ENCODE measurements at places on chromosomes 6 and 20.

GRCh38 chr20:61723529-61724257 is 342.0 kb downstream of the TAF4 start:
- no peak for DNase-seq

DNA sequence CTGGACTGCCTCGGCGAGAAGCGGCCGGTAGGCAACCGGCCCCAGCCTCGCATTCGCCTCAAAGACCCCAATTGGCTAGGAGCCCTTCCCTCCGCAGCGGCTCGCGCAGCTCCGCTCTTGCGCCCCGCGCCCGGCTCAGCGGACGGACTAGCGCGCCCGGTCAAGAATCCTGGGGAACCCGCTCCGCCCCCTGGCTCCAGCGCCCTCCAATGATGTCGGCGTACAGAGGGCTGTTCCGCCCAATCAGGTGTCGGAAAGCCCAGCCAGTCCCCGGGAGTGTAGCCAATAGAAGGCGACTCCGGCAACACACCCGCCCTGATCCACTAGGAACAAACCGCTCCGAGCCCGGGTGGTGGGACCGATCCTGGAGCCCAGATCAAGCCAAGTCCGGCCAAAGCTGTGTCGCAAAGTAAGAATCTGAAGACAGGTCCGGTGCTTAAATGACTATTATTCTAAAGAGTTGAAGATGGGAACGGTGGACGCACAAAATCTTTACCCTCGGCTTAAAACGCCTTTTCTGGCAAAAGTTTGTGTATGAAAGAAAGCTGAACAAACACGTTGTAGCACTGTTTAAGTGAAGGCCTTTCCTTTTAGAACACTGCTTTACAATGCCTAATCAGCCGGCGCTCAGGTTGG is 132.2 kb downstream of the OGFRL1 start:
- DNase-seq = no peak

GRCh38 chr6:132741281-132741680 is 16.4 kb downstream of the VNN2 start:
- DNase-seq = no peak

DNA sequence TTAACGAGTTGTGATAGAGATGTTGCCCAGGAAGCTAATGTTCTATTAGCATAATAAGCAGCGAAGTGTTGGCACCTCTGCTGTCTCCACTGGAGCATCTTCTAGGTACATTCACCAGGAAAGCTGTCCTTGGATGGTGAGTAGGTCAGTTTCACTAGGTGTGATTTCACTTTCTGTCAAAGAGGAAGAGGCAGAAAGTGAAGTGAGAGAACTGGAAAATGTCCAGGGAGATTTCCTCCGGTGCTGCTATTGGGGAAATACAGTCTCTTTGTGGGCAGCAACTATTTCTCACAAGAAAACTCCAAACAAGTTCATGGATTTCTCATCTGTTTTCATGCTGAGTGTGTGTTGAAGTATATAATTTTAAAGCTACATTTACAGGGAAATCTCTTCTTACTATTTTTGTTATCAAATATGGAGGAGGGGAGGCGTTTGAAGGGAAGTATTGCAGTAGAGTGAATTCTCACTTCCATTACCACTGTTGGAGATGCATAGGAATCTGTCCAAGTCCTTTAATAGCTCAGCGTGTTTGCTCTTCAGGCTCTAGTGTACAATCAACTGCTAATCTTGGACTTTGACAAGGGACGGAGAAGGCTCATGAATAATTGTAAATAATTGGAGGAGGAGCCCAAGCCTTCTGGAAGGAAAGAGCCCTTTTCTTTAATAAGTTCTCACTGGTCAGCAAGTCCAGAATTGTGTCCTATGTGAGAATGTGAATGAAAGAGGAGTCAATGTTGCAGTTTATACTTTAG is 16.1 kb upstream of the TSBP1 start:
- no peak for DNase-seq

GRCh38 chr6:107714104-107714503 is 110.0 kb downstream of the SCML4 start:
- DNase-seq = no peak

DNA sequence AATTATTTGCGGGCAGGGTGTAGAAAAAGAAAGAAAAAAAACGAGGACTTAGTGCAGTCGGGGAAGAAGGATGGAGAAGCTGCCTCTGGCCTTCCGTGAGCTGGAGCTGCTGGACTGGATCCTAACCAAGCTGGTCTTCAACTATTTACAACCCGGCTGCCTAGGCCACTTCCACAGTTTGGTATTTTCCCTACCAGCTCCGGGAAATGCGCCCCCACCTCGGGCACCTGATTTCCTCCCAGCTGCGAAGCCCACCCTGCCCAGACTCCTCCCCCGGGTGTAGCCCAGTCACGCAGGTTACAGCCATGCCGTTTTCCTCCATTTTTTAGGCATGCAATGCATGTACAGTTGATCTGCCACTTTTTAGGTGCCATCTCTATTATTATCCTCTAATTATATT is 21.2 kb downstream of the THEMIS start:
- DNase-seq = no peak

GRCh38 chr6:149045404-149045803 is 272.1 kb upstream of the TAB2 start:
- DNase-seq = no peak

- no peak for DNase-seq
Observed at GRCh38 chr6:34373511-34373910, 19.0 kb downstream of the NUDT3 start.

DNA sequence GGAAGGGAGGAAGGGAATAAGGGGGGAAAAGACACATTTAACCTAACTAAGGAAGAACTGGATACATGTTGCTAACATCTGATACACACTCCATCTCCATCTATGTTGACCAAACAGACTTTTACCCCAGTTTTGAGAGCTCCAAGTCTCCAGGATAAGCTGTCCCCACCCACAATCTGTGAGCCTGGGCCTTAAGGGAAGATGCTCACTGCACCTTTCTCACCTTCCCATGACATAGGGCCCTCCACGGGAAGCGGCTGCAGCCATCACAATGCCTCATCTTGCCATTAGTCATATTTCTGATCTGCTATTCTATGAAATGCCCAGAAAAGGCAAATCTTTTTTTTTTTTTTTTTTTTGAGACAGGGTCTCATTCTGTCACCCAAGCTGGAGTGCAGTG is 126.6 kb upstream of the SALL4 start:
- DNase-seq = no peak

DNA sequence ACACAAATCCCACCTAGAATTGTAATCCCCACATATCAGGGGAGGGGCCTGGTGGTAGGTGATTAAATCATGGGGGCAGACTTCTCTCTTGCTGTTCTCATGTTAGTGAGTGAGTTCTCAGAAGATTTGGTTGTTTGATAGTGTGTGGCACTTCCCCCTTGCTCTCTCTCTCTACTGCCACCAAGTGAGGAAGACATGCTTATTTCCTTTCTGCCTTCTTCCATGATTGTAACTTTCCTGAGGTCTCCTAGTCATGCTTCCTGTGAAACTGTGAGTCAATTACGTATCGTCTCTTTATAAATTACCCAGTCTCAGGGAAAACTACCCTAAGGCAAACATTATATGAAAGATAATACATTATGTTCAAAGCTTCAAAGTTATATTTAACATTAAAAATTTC is 1297.5 kb upstream of the CITED2 start:
- no peak for DNase-seq

GRCh38 chr20:57429580-57430200 is 38.5 kb downstream of the RBM38 start:
- no peak for DNase-seq

- DNase-seq = no peak
Observed at GRCh38 chr20:9417665-9418064, 96.7 kb upstream of the LAMP5 start.

GRCh38 chr6:42403831-42404230 is 47.9 kb downstream of the TRERF1 start:
- DNase-seq = no peak

DNA sequence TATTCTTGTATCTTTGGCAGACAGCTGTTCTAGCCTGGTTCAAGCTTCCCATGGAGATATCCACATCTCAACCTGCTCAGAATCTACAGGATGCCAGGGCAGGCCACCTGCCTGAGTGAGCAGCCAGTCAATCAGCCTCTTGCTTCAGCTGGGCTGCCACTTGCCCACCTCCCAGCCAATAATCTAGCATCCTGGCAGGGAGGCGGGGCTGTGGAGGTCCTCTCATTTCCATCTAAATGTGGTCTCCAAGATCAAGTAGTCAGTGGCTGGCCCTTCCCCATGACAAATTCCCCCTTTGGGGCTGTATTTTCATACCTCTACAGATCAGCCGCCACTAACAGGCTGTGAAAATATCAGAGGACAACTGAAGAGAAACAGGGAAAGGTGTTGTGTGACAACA is 33.0 kb upstream of the SPDEF start:
- no peak for DNase-seq

- peak; percentile 85 for DNase-seq
Observed at GRCh38 chr6:28981833-28982475, 23.2 kb downstream of the ZNF311 start.

GRCh38 chr20:17726902-17727301 is 27.1 kb downstream of the BANF2 start:
- no peak for DNase-seq

DNA sequence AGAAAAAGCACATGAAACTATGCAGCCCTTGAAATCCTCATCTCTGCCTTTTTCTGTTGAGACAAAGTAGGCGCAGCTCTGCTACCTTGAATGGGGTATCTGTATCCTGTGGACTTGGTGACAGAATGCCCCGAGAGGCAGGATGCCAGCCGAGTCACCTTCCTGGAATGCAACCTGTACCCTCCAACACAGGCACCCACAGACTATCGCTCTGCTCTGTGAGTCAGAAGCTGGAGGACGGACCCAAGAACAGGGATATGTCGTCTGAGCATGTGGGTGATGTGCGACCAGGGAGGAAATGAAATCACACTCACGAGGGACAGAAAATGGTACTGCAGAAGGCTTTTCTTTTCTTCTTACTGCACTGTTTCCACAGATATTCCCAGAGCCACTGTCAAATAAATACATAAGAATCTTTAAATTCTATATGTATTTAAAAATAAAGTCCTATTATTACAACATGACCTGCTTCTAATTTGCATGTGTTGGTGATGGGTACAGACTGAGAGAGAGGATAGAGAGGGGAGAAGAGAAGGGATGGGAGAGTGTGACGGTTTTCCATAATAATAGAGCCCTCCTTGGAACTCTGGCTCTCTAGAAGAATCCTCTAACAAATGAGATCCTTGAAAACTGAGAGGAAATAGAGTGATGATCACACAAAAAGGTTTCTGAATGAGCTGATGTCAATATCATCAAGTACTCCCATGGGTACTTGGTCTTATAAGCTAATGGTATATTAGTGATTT is 308.1 kb downstream of the FOXC1 start:
- DNase-seq = peak; percentile 73

Measured in glomerular endothelial cell (primary cell).